NCI-H1436 (cell line): ENCODE measurements at places on chromosomes 3 and 15.
A peak's percentile ranks its signal among the peaks of the same experiment; 100 is the strongest.

- DNase-seq, result no peak
Measured at GRCh38 chr3:89525609-89526008, 418.2 kb downstream of the EPHA3 start.

- no peak for DNase-seq
Measured at GRCh38 chr3:55721716-55722484, 234.8 kb upstream of the WNT5A start.

DNA sequence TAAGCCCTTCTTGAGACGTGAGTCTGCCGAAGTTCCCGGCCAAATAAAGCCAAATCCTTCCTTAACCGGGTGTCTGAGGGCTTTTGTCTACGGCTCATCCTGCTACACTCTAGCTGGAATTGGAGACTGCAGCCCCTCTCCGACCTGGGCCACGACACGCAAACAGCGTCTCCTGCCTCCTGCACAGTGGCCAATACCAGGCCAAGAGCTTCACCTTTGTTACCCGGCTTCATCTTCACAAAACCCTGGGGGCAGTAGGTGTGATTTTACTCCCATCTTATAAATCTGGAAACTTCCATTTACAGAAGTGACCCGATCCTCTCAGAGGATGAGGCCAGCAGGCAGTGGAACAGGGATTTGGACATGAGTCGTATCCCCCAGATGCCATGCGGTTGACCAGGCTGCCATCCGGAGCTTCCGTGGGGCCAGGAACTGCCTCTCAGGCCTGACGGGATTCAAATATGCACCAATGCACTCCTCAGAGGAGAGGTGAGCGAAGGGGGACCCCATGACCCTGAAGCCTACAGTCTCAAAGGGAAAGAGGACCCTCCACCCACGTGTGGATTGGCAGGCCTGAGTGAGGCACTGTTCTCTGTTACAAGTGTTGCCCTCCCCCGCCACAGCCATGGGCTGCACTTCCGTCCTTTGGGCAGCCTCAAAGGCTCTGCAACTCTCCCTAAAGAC is 53.2 kb upstream of the KLF13 start:
- DNase-seq, result no peak

DNA sequence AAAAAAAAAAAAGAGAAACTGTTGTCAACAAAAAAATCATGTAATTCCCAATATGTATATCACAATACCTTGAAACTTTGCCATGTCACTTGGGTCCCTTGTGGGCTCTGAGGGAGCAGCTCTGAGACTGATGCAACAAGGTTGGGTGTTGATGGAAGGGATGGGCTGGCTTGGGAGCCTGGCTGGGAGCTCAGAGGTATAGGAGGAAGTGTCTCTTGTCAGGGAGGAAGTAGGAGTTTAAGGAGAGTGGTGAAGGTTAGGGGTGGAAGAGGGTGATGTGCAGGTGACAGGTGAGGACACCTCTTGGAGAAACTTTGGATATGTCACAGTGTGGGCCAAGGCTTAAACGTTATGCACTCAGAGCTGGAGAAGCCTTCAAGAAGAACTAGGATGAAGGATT is 2.0 kb upstream of the TM6SF1 start:
- DNase-seq, result no peak

DNA sequence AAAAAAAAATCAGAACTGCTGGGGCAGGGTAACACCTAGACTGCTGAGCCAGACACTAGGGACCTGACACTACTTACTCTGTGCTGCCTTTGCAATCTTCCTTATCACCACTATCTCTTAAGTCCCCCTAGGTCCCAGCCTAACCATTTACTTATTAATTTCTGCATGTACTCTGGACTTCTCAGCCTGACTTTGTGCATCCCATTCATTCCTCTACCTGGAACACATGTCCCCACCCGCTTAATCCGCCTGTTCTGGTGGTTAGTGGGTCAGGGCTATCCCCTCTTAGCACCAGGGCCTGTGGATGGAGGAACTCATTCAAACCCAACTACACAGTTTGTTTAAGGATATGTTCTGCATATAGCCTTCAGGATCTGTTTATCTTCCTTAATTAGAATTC is 5.0 kb upstream of the CACNA1D start:
- DNase-seq, result no peak

DNA sequence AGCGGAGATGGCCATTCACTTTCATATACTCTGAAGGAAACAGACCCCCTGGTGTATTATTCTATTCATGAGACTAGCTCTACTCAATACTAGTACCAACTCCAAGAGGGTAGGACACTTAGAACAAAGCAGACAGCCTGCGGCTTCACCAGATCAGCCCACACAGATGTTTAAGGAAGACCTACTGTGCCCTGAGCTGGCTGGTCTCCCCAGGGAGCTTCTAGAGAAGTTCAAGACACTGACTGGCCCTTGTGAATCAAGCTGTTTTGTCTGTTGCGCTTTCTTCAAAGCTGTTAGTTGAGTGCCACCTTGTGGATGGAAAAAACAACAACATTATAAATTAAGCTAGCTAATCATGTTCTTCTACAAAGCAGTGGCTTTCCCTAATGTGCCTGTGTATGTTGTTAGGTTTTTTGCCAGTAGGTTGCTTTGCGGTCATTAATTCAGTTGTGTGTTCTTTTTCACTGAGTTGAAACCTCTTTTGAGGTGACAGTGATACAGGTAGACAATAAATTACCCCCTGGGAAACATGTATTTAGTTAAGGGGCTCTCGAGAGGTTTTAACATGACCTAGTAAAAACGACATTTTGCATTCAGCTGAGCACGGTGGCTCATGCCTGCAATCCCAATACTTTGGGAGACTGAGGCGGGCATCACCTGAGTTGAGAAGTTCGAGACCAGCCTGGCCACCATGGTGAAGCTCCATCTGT is 64.2 kb upstream of the MYZAP start:
- peak; percentile 86 for DNase-seq

DNA sequence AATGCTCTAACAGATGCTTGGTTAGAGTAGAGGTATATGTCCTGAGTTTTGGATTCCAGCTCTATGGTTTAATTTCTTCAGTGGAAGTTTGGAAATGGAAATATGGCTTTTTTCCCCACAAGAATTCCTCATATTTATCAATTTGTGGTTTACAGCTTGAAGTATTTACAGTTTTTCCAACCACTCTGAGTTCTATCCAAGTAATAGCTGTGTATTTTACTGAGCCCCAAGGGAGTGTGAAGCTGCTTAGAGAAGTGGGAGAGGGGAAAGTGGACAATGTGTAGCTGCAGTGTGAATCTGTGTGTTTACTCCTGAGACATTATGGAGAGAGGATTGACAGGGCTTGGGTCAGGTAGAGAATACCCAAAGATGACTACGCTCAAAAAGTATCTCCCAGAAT is 54.5 kb downstream of the NEK11 start:
- DNase-seq, result no peak

DNA sequence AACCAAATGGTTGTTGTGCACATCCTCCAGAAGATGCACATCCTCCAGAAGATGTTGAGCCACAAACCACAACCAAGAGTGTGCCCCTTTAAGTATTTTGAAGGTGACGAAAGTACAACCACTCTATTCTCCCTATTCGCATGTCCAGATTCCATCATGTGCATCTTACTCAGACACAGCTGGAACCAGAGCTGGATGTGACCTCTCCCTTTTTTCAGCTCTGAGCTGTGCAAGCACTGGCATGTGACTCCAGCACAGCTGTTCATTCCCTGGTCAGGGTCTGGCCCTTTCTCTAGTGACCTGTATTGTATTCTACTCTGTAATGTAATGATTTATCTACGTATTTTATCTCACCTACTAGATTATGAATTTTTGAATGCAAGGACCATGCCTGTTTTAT is 29.3 kb upstream of the DLG1 start:
- no peak for DNase-seq

- DNase-seq, result no peak
Measured at GRCh38 chr3:45003859-45004258, 22.2 kb upstream of the CLEC3B start.

DNA sequence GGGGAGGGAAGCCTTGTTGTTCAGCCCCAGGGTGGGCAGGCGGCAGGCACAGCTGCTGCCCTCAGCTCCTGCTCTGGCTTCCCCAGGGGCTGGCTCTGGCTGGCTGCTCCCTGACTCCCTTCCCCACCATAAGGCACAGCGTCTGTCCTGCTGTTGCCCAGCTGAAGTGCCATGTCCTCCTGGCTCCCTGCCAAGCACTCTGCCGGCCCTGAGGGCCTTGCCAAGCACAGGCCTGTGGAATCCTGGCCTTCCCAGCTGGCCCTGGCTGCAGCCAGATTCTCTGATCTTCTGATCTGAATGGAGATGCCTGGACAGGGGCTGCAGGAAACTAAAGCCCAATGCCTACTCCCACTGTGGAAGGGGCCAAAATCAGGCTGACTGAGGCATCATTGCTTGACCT is 1.1 kb downstream of the IQCF6 start:
- DNase-seq, result no peak

- no peak for DNase-seq
Measured at GRCh38 chr3:63964681-63965485, 52.7 kb upstream of the SCAANT1 start.

DNA sequence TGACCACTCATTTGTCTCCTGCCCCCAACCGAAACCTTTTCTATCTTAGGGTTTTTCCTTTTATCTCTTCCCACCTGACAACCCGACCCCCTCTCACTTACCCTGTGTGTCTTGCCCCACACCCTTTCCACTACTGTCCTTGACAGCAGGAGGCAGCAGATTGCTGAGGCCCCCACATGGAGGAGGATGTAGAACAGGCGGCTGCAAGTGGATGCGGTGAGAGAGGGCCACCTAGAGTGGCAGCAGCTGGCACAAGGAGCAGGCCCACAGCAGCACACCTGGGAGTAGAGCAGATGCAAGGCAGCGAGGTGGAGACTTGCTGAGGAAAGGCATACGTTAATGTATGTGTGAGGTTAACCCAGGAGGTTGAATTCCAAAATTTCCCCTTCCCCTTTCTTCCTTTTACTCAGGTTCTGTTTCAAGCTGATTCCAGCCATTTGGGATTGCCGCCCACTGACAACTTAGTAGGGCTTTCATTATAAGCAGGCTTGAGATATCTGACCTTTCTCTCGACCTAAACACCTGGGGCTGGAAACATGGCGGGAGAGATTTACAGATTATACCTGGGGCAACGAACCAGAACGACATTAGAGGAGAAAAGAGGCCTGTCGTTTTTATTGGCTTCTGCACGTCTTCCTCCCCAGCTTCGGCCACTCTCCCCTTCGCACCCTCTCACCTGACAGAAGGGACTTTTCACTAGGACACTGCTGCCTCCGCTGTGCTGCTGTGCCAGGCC is 643 bp downstream of the SERINC4 start:
- DNase-seq, result peak; percentile 9

DNA sequence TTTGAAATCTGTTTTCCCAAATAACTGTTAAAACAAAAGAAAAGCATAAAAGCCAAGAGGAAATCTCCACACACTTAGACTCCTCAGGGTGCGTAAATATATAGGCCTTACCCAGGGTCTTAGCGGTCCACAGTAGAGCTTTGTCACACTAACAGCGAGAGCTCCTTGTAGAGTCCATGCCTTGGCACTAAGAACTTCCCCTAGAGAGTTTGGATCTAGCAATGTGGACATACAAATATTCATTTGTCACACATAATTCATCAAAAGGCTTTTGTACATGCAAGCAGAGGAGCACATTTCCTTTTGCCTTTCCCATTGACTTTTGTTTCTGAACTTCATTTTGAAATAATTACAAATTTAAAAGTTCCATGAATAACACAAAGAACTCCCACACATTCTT is 11.0 kb upstream of the SLMAP start:
- DNase-seq, result no peak

DNA sequence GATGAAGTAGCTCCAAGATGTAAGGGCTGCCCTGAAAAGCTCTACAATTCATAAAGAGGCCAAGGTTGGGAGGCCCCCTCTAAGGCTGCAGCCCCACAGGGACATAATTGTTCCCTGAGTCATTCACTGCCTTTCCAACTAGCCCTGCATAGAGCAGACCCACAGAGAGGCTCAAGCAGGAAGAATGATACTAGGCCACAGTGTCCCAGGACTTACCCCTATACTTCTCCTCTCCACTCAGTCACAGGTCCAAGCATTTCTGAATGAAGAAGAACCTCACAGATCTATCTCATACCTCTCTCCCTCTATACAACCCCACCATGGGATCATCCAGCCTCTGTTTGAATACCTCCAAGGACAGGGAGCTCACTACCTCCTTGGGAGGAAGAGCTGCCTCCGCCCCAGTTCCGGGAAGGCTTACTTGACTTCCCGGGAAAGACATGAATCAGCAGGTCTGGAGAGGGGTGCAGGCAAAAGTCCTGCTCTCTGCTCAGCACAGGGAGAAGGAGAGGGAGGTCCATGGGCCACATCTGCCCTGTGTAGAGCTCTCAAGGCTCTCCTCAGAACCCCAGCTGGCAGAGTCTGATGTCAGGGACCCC is 6.9 kb upstream of the SKIC8 start:
- DNase-seq, result no peak

DNA sequence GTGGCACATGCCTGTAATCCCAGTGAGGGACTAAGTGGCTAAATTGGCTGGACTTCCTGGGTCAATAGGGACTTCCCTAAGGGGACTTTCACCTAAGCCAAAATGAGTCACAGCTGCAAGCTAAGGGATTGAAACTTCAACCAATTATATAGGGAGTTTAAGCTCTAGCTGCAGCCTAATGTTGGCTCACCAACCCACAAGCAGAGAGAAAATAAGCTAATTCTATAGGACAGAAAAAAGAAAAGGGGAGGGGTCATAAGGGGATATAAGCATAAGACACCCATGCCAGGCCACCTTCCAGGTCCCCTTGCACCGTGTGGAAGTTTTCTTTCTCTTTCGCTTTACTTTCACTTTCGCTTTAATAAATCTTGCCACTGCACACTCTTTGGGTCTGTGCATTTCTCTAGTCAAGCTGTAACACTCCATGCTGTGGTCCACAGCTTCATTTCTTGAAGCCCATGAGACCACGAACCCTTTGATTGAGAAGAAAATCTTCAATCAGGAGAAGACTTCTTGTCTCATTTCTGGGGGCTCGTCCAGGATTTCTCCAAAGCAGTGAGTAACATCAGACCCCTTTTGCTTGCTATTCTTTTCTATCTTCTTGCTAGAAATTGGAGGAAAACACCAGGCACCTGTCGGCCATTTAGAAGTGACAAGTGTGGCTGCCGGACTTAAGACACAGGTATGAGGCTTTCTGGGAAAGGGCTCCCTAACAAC is 192.3 kb downstream of the IGSF11 start:
- no peak for DNase-seq

- DNase-seq, result no peak
Measured at GRCh38 chr3:690770-691169, 402.1 kb upstream of the CNTN6 start.
